ENCODE measurements at places on chromosomes 7 and 10. TPM values are rescaled to one million over a fixed set of nuclear protein-coding genes. Genes with fewer than 3 reads are reported as not detected.

DNA sequence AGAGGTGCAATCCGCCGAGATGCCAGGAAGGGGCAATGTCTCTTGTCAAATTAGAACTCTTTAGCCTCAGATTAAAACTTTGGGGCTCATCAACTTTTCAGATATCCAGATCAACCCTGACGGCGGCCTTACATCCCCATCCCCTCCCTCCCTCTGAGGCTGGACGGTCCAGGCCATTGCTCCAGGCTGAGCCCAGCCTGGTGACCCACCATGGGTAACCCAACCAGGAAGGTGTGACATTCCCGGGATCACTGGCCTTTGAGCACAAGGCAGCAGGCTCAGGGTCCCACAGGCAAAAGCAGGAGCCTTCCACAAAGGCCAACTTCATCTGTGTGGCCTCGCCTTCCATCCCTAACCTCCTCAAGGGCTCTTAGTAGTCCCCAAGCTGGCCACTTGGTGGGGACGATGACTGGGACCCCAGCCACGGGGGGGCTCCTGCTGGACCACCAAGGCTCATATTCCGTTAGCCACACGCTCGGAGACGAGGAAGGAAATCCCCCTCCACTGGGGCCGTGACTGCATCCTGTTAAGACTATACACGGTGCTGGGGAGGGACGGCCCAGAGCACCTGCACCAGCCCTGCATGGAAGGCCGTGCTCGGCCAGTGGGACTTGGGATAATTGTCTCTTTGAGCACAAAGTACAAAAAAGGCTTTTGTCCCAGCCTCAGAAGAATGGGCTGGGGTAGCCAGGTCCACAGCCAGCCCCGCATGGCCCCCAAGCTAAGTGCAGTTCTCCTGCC lies 62.8 kb downstream of the ZRANB1 start:
- DNase-seq: no peak

DNA sequence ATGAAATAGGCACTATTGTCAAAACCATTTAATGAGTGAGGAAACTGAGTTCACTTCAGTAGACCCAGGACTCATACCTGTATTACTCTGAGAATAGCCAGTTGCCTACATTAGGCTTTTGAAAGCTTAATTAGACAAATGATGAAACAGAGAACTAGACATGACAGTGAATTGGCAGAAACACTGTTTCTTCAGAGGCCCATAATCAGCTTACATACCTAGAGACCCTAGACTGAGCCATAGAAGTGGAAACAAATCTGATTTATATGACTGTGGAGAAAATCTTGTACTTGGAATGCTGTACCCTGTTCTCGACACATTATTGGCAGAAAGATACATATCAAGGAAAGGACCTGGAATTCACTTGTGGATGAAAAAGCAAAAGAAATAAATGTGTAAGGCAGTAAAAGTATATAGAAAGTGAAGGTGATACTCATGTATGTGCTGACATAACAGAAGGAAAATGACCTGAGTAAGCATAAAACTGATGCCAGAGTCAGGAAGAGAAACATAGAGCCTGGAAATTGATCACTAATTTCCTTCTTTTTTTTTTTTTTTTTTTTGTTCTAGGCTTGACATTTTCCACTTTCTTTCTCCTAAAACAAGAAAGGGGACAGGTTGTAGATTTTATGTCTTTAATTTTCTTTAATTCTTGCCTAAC lies 251.5 kb downstream of the BICC1 start:
- no peak for DNase-seq

DNA sequence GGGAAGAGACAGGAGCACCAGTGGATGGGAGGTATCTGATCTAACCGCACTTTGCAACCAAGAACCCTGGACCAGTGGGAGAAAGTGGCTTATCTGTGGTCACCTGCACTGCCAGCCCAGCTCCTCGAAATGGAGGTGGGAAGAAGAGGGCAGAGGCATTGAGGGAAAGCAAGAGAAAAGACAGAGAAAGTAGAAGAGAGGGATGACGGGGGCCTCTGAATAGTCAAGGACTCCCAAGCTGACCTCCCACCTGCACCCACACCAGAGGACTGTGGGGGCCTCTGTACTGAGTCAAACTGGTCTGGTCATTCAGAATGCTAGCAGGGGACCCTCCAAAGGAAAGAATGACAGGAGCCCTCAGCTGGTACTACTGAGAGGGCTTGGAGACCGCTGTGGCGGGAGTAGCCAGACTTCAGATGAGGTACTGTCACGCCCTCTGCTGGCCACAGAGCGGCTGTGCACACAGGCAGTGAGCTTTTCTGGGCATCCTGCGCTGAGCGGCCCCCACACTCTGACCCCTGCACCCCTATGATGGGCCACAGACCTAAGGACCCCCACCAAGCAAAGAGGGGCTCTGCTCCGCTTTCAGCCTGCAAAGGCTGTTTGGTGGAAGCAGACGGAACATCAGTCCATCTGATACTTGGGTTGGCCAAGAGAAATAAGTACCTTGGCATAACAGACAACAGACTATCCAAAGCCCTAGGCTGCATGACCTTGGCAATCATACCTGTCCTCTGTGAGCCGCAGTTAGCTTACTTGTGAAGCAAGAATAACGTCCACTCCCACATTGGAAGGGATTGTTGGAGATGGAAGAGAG lies 112.9 kb downstream of the COL13A1 start:
- DNase-seq: peak; percentile 80

- DNase-seq: no peak
Observed at GRCh38 chr7:43328785-43329380, 216.4 kb downstream of the HECW1 start.

The MYO3A gene
- total RNA-seq: not detected

The CPN1 gene
- not detected for total RNA-seq

GRCh38 chr7:152619027-152619739 lies 56.8 kb downstream of the XRCC2 start:
- DNase-seq: no peak

GRCh38 chr10:103983367-103983911 lies 16.5 kb downstream of the SLK start:
- no peak for DNase-seq

The KCND2 gene
- 0.07 TPM for total RNA-seq

The SFRP5 gene
- total RNA-seq: 1.3 TPM

The CEP55 gene
- 0.40 TPM for total RNA-seq

Data from left ventricle myocardium superior (tissue), 1 donor.